ENCODE measurements at places on chromosomes 12 and 14. TPM values are rescaled to one million over a fixed set of nuclear protein-coding genes. Genes with fewer than 3 reads are reported as not detected.

DNA sequence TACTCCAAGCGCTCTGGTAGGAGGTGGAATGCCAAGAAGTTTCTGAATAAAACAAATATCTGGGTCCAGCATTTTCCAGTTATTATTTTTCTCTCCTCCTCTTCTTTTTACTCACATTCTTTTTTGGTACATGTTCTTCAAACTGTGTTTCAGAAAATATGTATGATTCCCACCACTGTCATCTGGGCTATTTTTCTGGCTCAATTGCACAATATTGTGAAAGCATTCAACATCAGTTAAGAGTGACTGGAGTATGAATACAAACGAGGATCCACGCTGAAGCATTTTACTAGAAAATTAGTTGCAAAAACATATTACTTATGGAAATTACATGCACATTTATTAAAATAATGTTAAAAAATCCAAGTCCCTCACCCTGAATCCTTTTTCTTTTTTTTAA lies 61.5 kb downstream of the KCNMB4 start:
- H3K36me3 ChIP-seq, result no peaks in the 10 kb centered on the region
- no peak for DNase-seq
- H3K4me1 ChIP-seq, result no peaks in the 10 kb centered on the region
- no peak overlapping the region for H3K27ac ChIP-seq
- no peaks in the 10 kb centered on the region for H3K27me3 ChIP-seq

DNA sequence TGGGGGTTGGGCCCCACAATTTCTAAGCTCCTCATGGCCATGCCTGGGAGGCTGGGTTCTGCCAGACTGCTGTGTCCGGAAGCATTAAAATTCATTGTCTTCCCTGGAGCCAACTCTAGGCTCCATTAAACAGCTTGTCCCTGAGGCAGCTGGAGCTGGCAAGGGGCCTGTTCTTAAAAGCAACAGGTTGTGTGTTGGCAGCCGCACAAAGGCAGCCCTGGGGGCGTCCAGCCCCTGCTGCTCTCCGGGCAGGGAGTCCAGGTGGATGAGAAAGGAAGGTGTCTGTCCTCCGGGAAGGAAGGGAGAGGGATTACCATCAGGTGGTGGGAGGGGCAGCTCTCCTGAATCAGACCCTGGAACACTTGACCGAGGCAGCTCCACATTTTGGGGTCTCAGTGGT lies 98.9 kb downstream of the CHST11 start:
- H3K36me3 ChIP-seq, result peaks cover 12% of the 10 kb centered on the region
- no peak overlapping the region for H3K4me3 ChIP-seq
- H3K27ac ChIP-seq, result no peak overlapping the region

GRCh38 chr12:11657511-11657910 lies 8.0 kb downstream of the ETV6 start:
- no peak for DNase-seq
- no peaks in the 10 kb centered on the region for H3K36me3 ChIP-seq

DNA sequence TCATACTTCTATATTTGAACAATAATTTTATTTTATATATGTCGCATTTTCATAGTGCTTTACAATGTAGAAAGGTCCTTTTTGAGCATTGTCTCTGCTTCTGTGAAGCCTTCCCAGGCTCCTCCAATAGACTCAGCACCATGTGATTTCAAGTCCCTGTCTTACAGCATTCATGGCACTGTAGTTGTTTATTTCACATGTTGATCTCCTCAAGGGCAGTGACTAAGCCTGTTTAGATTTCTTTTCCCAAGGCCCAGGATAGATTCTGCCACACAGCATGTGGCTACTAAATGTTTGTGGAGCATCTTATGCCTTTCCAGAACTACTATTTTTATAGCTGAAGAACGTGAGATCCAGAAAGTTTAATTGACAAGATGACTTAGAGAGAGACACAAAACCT lies 391.7 kb downstream of the TMEM117 start:
- H3K27me3 ChIP-seq, result no peaks in the 10 kb centered on the region
- H3K36me3 ChIP-seq, result no peaks in the 10 kb centered on the region
- H3K4me3 ChIP-seq, result no peak overlapping the region
- H3K27ac ChIP-seq, result no peak overlapping the region
- DNase-seq, result no peak
- no peaks in the 10 kb centered on the region for H3K4me1 ChIP-seq

GRCh38 chr14:101480747-101481530 lies 80.4 kb upstream of the DIO3 start:
- H3K36me3 ChIP-seq, result peaks cover 6% of the 10 kb centered on the region
- peaks cover 30% of the 10 kb centered on the region for H3K4me1 ChIP-seq
- peak overlapping the region; percentile 94 for H3K27ac ChIP-seq

GRCh38 chr12:108289350-108290161 lies 49.6 kb downstream of the CMKLR1 start:
- peaks cover 11% of the 10 kb centered on the region for H3K27me3 ChIP-seq
- DNase-seq, result no peak
- peaks cover 3% of the 10 kb centered on the region for H3K4me1 ChIP-seq

GRCh38 chr12:122870867-122871664 lies 24.9 kb downstream of the VPS37B start:
- peaks cover 30% of the 10 kb centered on the region for H3K4me1 ChIP-seq
- peak overlapping the region; percentile 17 for H3K27ac ChIP-seq
- DNase-seq, result no peak
- peaks cover 9% of the 10 kb centered on the region for H3K36me3 ChIP-seq

DNA sequence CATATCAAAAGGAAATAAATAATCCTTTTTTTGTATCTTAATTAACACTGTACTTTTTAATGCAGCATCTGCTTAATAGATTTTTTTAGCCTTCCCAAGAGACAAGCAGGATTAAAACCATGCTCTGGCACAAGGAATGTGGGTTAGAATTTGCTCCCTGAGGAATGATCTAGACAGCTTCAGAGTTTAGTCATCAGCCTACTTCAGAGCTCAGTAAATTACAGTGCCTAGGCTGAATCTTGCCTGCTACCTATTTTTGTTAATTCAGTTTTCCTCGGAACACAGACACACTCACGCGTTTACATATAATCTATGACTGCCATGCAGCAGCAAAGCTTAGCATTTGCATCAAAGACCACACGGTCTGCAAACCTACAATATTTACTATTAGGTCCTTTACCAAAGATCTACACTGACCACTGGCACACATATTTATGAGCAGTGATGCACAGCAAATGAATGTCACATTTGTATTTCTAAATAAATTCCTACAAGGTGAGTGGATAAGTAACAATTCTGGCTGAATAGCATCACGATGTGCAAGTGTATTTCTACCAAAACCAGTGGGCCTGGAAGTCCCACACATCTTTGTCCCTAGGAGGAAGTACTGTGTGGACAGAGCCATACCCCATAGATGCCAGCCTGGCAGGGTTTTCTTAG lies 309.8 kb upstream of the TMEM132C start:
- no peak overlapping the region for H3K27ac ChIP-seq
- no peaks in the 10 kb centered on the region for H3K36me3 ChIP-seq
- no peak overlapping the region for H3K4me3 ChIP-seq
- DNase-seq, result no peak
- H3K4me1 ChIP-seq, result no peaks in the 10 kb centered on the region

- no peak overlapping the region for H3K4me3 ChIP-seq
- H3K27ac ChIP-seq, result no peak overlapping the region
- H3K27me3 ChIP-seq, result no peaks in the 10 kb centered on the region
Observed at GRCh38 chr12:127284021-127284420, 982.9 kb upstream of the TMEM132C start.

DNA sequence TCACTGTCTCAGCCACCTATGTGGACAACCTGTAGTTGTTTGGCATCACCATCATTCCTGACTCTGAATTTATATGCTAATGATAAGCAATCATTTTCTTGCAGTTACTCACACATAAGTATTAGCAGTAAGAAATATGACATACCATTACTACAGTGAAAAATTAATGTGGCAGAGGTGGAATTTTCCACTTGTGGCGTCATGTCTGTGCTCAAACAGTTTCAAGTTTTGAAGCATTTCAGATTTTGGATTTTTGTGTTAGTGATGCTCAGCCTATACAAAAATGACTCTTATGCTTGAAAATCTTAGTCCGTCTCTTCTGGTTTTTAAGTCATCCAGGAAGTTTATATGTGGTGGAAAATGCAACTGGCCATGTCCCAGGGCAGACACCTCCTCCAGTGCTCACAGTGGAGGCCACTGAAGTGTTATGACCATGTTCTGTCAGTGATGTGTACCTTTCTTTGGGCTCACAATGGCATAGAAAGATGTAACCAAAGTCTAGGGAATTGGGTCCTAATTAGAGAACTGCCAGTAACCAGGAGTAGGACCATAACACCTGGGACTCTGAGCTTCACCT lies 220.6 kb downstream of the SYT1 start:
- peaks cover 5% of the 10 kb centered on the region for H3K4me1 ChIP-seq
- peaks cover 2% of the 10 kb centered on the region for H3K27me3 ChIP-seq
- no peak overlapping the region for H3K27ac ChIP-seq
- H3K4me3 ChIP-seq, result no peak overlapping the region

GRCh38 chr14:80212023-80212397 lies 706 bp upstream of the DIO2 start:
- H3K4me3 ChIP-seq, result peak overlapping the region; percentile 26
- peaks cover 7% of the 10 kb centered on the region for H3K4me1 ChIP-seq
- peaks cover 3% of the 10 kb centered on the region for H3K27me3 ChIP-seq
- no peak for DNase-seq

GRCh38 chr12:124506145-124506831 lies 61.1 kb downstream of the NCOR2 start:
- peaks cover 70% of the 10 kb centered on the region for H3K4me1 ChIP-seq
- H3K27me3 ChIP-seq, result peaks cover 27% of the 10 kb centered on the region
- peak overlapping the region; percentile 60 for H3K4me3 ChIP-seq
- DNase-seq, result peak; percentile 75
- peak overlapping the region; percentile 96 for H3K27ac ChIP-seq

GRCh38 chr14:91980157-91980556 lies 32.7 kb upstream of the FBLN5 start:
- H3K4me3 ChIP-seq, result no peak overlapping the region
- no peaks in the 10 kb centered on the region for H3K27me3 ChIP-seq
- no peaks in the 10 kb centered on the region for H3K36me3 ChIP-seq
- no peak for DNase-seq
- peaks cover 3% of the 10 kb centered on the region for H3K4me1 ChIP-seq

DNA sequence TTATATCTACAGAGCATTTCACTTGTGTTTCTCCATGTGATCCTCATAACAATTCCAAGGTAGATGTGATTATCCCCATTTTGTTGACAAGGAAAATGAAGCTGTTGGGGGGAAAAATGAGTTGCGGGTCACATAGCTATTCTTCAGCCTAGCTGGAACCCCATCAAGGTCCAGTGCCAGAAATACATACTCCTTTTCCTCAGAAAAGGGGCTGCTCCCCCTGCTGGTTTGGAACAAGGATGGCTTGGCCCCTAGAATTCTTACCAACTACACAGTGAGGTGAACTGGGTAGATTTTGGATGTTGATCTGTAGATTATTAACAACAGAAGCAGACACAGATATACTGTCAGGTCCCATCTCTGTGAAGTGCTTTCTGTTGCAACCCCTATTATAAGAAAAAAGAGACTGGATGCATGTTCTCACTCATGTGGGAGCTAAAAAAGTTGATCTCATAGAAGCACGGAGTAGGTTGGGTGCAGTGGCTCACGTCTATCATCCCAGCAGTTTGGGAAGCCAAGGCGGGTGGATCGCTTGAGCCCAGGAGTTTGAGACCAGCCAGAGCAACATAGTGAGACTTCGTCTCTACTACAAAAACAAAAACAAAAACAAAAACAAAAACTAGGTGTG lies 8.9 kb downstream of the IKZF4 start:
- H3K4me1 ChIP-seq, result peaks cover 9% of the 10 kb centered on the region
- peaks cover 3% of the 10 kb centered on the region for H3K27me3 ChIP-seq
- DNase-seq, result peak; percentile 55
- H3K27ac ChIP-seq, result no peak overlapping the region
- H3K4me3 ChIP-seq, result peak overlapping the region; percentile 27
- no peaks in the 10 kb centered on the region for H3K36me3 ChIP-seq

GRCh38 chr12:61758661-61759060 lies 501.5 kb upstream of the USP15 start:
- H3K27ac ChIP-seq, result no peak overlapping the region
- H3K36me3 ChIP-seq, result no peaks in the 10 kb centered on the region
- DNase-seq, result no peak
- no peaks in the 10 kb centered on the region for H3K27me3 ChIP-seq
- no peaks in the 10 kb centered on the region for H3K4me1 ChIP-seq

DNA sequence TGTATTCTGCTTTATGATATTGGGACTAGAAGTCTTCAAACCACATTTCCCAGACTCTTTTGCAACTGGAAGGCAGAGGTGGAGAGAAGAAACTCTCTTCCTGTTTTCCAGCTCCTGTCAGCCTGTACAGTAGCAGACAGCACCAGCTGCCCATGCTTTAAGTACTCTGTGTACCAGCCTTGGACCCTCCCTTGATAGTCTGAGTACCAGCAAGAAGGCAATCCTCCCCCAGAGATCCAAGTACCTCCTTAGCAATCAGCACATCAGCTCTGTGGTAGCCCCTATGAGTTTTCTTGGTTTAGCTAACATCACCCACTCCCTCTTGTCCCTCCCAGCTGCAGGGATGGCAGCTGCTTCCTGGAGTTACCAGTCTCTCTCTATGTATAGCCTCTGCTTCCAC lies 56.3 kb downstream of the STXBP6 start:
- H3K27ac ChIP-seq, result no peak overlapping the region
- H3K27me3 ChIP-seq, result no peaks in the 10 kb centered on the region
- no peaks in the 10 kb centered on the region for H3K4me1 ChIP-seq

DNA sequence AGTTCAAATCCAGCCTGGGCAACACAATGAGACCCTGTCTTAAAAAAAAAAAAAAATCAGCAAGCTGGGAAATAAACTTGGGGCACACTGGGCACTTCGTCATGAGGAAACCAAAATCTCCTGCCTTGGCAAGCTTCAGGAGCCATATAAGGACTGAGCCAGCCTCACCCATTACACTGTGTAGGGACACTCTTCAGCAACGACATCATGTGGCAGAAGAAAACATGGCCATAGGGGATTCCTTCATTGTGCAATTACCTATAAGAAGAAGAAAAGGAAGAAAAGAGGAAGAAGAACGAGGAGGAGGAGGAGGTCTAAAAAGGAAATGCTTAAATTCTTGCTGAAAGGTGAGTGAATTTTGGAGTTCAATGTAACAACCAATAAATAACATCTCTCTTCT lies 26.1 kb upstream of the IFNG start:
- H3K4me3 ChIP-seq, result no peak overlapping the region
- no peaks in the 10 kb centered on the region for H3K36me3 ChIP-seq
- H3K27ac ChIP-seq, result no peak overlapping the region
- peaks cover 2% of the 10 kb centered on the region for H3K27me3 ChIP-seq

The ANO6 gene
- 35.9 TPM for total RNA-seq

The TAS2R8 gene
- not detected for total RNA-seq

The TMEM229B gene
- total RNA-seq, result 7.5 TPM

The MAP4K5 gene
- total RNA-seq, result 99.5 TPM

The FGF23 gene
- not detected for total RNA-seq

The GPR135 gene
- 0.91 TPM for total RNA-seq

Measured in glutamatergic neuron (in vitro differentiated cells).